Germinal center (tissue), 1 donor: ENCODE measurements at places on chromosomes 16 and 17.

- no peak for DNase-seq
Observed at GRCh38 chr16:14106961-14107360, 35.8 kb downstream of the MRTFB start.

DNA sequence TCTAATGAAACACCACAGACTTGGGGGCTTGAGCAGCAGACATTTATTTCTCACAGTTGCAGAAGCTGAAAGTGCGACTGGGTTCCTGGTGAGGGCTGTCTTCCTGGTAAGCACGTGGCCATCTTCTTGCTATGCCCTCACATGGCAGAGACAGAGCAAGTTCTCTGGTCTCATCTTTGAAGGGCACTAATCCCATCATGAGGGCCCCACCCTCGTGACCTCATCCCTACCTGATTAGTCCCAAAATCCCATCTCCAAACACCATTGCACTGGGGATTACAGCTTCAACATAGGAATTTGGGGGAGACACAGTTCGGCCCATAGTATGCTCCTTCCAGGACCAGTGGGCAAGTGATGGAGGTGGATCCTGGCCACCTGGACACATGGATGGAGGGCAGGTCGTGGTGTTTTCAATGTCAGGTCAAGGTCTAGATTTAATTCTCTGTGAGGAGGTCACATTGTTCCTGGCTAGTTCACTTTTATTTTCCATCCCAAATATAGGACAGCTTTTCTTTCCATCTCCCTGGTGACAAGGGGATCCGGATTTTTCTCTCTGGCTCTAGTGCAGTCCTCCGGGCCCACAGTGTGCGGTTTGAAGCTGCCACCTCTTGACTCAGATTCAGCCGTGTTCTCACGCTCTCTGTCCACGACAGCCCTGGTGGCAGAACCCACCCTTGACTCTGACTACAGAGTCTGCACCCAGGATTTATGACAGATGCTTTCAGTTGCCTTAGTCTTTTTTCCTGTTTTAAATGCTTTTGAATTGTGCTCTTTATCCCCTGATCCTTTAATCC is 160.5 kb upstream of the NOL11 start:
- DNase-seq, result no peak

DNA sequence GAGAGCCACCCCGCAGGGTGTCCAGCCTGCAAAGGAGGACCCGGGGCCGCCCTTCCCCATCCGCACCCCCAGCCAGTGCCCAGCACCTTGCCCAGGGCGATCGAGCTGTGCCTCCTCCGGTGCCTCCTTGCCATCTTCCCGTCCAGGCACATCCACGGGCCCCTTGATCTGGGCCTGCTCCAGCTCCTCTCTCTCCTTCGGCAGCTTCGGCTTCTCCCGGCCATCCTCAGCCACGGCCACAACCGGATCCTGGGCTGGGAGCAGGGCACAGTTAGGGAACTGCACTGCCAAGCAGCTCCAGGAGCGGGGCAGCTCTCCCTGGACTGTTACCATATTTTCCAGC is 13.8 kb downstream of the NDUFAF8 start:
- no peak for DNase-seq

DNA sequence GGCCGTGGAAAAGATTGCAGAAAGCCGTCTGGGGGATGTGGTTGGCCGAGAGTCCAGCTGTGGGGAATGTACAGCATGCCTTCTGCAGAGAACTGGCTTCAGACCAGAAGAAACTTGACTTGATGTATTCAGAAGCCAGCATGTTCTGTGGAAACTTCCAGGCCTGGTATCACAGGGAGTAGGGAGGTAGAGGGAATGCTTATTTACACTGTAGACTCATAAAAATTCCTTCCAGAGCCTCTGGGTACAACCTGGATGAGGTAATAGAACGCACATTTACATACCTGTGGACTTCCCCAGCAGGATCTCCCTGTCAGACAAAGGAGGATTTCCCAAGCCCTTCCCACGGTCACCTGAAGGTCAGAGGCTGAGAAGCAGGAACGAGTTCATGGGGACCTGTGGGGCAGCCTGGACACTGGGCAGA is 11.8 kb upstream of the GAS7 start:
- no peak for DNase-seq

GRCh38 chr16:86567701-86568581 is 1.3 kb downstream of the FOXC2 start:
- no peak for DNase-seq

DNA sequence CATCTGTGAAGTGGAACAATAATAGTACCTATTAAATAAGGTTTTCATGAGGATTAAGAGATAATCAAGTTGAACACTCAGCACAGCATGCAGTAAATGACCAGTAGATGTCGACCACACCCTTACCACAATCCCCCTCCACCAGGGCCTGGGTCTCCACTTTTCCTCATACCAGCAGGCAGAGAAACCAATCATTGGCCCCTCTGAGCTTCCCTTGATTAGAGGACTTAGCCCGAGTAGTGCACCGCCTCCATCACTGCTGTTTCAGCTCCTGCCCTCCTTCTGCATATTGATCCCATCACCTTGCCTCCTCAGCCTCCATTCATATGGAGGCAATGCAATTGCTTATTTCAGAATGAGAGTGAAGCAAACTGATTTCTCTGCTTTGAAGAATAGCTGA is 96.5 kb upstream of the CDH11 start:
- DNase-seq, result no peak

DNA sequence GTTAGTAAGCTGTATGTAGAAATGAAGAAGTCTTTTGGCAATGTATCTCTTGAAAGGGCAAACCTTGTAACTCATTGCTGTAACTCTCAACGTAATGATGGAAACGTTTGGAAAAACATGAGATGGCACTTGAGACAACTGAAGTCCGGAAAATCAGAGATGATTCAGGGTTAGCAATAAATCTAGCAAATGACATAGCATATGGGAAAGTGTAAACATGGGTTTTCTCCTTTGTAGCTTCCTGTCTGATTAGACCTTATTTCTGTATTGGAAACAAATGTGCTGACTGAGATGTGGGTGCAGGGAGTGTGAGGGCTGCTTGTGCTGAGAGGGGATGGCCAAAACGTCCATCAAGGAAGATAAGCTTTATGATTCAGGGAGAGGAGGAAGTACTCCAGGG is 110.7 kb upstream of the FAM20A start:
- DNase-seq, result no peak

- DNase-seq, result no peak
Observed at GRCh38 chr16:19722981-19723380, 4.9 kb downstream of the IQCK start.

- DNase-seq, result no peak
Observed at GRCh38 chr16:5030251-5030870, 3.4 kb downstream of the NAGPA start.

DNA sequence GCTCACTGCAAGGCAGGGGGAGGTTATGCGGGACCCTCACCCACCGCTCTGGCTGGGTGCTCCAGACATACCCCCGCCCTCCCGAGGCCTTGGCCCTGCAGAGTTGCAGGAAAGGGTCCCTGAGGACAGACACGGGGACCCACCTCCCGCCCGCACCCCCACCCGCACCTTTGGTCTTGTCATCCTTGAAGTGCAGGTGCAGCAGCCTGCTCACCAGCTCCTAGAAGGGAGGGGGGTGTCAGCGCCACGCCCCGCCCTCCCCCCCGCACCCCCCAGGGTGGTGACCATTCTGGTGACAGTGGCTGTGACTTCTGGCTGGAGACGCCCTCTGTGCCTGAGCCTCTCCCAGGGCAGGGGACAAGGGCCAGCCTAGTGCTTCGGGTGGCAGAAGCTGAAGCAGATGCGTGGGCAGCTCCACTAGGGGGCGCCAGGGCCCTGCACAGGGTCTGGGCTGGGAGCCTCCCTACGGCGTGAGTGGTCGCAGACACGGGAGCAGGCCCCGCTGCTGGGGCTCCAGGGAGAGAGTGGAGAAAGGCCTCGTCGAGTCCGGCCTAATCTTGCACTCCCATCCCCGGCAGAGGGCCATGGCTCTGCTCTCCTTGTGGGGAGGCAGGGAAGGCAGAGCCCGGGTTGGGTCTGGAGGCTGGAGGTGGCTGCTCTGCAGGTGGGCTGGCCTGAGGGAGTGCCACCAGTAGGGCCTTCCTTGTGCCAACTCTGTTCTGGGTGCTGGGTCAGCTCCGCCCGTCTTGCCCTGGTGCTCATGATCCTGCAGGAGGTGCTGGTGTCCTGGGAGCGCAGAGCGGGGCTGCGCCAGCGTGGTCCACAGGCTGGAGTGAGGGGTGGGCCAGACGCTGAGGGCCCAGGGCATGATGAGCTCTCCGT is 2.7 kb downstream of the CENPX start:
- DNase-seq, result peak; percentile 66

GRCh38 chr17:65066901-65067300 is 10.4 kb upstream of the GNA13 start:
- no peak for DNase-seq

DNA sequence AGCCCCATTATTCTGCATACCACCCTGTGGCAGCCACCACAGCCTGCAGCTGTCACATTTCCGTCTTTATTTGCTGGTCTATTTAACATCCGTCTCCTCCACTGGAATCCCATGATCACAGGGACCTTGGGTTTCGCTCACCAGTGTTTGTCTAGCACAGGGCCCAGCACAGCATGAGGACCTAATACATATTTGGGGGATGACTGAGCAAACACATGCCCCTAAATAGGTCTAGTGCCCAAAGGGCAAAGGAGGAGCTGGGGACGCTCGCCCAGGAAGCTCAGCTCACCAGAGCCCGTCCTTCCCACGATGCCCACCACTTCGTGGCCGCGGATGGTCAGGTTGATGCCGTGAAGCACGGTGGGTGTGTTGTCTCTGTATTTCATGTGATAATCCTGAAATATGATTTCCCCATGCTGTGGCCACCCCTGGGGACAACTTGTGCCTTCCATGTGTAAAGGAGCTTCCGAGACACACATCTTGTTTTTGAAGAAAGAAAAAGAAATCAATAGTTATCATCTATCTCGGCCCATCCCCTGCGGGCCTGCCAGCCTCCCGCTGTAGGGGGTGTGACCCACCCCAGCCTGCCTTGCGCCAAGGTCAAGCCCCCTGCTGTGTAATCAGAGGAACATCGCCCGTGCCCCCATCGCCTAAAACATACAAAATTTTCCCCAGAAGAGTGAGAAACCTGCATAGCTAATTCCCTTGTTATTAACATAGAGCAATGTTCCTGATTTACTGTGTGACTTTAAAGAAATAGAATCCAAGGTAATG is 21.0 kb upstream of the ABCC12 start:
- no peak for DNase-seq

GRCh38 chr17:2055292-2056205 is 646 bp downstream of the HIC1 start:
- peak; percentile 47 for DNase-seq

GRCh38 chr16:28573738-28574718 is 20.3 kb downstream of the SGF29 start:
- DNase-seq, result no peak

DNA sequence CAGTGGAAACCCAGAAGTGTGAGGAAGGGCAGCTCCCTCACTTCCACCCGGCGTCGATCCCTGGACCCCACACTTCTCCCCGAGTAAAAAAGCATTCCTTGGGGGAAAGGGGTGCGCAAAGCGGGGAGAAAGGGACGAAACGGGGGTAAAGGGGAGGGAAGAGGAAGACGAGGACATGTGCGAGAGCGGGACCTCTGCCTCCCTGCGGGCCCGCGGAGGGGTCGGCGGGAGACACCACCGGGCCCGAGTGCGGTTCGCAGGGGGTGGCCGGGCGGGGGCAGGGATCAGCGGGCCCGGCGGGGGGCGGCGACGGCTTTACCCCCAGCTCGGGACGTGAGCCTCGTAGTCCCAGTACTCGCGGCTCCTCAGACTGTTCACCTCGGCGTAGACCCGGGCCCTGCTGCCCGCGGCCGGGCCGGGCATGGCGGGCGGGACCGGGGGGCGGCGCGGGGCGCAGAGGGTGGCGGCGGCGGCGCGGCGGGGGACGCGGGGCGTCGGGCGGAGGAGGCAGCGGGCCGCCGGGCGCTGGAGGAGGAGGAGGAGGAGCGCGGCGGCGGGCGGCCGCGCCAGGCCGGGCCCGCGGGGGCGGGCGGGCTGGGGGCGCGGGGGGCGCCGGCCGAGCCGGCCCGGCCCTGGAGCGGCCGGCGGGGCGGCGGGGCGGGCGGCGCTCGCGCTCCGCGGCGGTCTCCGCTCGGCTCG is 443 bp downstream of the CSNK2A2 start:
- DNase-seq, result peak; percentile 39

DNA sequence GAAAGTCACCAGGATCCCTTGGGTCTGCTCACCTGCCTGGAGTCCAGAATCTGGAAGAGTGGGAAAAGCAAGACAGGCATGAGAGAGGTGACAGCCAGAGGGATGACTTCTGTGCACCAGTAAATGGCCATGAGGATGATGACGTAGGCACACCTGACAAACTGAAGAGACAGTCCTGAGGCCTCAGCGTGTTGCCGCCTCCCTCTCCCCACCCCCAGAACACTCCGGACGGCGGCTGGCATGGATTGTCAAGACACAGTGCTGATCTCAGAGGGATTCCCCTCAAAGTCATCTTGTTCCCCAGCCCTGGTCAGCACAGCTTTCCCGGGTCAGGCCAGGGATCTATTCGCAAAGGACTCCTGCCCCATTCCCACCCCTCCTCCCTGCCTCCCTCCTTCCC is 6.2 kb downstream of the SLC13A5 start:
- no peak for DNase-seq

DNA sequence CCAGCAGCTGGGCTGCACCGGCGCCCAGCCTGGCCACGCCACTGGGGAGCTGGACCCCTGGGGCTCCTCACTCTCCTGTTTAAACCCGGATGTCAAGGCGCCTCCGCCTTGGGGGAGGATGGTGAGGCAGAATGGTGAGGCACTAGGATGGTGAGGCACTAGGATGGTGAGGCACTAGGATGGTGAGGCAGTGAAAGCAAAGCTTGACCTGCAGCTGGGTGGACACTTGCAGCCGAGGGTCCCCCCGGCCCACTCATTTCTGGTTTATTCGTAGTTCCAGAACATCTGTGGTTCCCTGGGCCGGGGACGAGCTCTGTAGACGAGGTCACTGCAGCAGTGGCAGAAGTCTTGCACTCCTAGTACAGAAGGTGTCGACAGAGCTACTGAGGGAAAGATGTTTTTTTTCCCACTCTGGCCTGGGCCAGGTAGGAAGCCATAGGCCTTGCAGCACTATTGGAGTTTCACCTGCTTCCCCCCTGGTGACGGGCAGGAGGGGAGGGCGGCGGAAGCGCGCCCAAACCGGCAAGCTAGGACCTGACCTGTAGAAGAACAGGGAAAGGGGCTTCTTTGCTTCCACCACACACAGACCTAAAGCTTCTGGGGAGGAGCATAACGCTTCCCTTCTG is 1.1 kb upstream of the HNF1B start:
- no peak for DNase-seq

DNA sequence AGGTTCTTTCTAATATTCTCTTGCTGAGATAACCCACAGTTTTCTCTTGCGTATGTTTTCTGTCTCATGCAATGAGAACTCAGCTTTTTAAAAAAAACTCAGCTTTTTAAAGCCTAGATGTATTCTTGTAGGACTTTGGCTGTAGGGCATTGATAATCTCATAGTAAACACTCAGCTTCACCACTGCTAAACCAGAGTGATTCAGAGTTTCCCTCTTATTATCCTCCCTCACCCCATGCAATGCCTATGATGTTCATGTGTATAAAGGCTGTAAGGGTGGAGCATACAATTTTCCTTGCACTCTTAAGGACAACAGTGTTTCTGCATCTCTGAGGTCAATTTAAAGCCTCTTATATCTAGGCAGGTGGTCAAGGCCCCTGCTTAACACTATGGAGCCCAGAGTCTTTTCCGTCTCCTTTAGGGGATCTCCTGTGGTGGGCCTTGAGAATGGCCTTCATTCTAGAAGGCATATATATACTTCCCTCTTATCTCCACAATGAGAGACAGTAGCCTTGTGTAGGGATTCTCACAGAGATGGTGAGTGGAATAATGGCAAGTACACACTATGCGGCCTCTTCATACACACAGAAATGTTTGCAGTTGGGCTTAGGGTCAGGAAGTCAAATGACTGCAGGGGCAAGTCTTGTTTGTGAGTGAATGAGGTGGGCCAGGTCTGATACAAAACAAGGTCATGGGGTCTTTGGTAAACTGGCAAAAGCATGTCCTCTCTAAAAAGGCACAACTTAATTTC is 279.6 kb downstream of the HS3ST3A1 start:
- no peak for DNase-seq
